Natural killer cell (primary cell): ENCODE measurements at places on chromosomes 5 and 9.

DNA sequence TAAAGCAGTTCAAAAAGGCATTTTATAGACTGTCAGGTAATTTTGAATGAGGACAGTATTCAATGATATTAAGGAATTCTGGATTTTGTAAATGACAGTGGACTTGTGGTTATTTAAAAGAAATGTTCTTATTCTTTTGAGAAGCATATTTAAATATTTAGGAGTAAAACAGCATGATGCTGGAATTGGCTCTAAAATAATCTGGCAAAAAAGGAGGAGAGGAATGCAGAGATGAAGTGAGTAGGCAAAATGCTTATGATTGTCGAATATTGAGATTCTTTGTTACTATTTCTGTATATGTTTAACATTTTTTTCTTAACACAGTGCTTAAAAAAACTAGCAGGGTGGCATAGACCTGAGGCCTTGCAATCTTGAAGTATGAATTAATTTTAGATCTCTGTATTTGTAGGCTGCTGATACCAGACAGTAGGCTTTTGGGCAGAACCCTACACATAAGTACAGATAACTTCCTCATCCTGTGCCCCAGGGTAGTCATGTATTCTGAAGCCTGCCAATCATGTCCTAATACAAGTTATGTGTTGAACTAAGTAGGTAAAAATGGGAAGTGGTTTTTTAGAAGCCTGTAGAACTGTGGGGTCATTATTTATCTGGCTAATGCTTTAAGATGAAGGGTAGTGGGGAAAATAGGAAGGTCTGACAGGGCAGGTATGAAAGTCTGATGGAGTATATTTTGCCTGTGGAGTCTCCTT lies 9.4 kb downstream of the CD180 start:
- DNase-seq = peak; percentile 40

DNA sequence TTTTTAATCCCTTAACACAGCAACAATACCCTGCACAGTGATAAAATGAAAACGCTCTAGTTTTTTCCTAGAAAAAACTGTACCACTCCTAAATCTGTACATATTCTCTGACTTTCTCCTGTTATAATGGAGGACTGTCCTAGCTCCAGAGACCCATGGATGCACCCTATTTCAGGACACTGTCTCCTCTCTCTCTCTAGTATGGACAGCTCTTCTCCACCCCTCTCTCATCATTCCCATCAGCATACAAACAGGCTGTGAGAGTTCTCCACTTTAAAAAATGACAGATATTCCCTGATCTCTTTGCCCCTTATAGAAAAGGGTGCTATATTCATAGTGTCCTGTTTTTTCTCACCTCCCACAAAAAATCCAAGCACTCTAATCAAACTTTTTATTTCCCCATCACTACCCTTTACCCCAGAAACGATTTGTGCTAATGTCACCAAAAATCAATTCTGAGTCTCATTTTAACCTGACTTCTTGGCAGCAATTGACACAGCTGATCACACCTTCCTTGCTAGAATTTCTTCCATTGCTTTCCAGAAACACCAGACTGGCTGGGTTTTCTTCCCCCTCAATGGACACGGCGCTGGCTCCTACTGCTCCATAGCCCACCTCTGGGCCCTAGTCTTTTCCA lies 20.7 kb downstream of the ZNF608 start:
- no peak for DNase-seq

GRCh38 chr5:146345240-146345577 lies 6.6 kb downstream of the POU4F3 start:
- no peak for DNase-seq

- DNase-seq = no peak
These were observed 54.1 kb upstream of the ATP10B start for GRCh38 chr5:160906090-160906489.

DNA sequence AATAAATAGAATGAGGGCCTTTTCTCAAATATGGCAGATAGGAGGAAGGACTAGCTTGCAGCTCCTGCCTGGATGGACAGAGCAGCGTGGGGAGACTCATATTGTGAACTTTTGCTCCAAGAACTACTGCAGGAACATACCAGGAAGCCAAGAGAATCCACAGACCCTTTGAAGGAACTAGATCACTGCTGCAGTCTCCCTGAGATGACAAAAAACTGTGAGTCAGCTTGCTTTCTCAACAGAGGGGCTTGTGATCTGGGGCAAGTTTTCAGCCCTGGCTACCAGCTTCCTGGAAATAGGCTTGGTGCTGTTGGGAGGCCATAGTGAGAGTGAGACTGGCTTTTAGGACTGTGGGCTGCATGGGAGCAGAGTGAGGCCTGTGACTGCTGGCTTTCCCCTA lies 170.6 kb upstream of the TRIM32 start:
- DNase-seq = no peak

DNA sequence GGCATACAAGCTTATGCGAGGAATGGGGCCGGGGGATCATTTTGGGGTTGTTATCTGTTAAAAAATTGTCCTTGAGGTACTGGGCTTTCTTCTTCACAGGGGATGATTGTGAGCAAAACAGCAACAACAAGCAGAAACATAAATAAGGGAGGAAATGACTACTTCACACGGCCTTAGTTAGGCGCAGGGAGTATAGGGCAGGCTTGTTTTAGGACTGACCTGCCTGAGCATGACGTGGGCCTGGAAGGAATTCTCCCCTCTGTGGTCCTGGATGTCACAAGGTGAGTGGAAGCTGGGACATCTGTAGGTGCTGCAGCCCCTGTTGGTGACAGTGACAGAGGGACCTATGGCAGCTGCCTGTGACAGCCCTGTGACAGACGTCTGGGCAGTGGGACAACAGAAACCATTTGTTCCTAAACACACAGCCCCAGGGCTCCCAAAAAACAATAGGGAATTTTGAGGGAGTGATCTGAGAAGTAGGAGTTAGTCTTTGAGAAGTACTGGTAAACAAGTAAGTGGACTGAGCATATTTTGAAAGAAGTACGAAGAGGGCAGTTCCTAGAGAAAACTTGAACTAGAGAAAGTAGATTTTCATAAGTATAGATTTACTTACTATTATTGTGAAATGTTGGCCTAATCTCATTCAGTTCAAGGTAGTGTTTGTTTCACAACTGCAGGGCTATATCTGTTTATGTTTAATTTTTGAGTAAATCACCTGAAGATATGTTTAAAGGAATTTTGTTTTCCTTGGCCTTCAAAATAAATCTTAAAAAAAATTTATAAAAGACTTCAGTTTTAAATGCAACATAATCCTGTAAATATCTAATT lies 113.1 kb downstream of the KDM4C start:
- DNase-seq = no peak
